Urothelium cell line (cell line): ENCODE measurements at places on chromosomes 3 and 15.

GRCh38 chr15:29864501-29864900 is 42.2 kb upstream of the TJP1 start:
- DNase-seq = no peak

DNA sequence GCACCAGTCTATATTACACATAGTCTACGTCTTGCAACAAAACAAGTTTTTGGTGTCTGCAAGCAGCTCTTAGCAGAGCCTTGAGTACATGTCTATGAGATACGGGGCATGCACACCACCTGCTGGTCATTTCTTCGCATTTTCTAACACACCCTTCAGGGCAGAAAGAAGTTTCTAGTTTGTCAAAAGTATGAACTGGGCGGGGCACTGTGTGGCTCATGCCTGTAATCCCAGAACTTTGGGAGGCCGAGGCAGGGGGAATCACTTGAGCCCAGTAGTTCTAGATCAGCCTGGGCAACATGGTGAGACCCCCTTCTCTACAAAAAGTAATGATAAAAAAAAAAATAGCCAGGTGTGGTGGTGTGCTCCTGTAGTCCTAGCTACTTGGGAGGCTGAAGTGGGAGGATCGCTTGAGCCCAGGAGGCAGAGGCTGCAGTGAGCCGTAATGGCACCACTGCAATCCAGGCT is 64.2 kb upstream of the ARL8B start:
- peak; percentile 60 for DNase-seq

GRCh38 chr3:71080517-71081083 is 502.9 kb downstream of the FOXP1 start:
- DNase-seq = no peak

DNA sequence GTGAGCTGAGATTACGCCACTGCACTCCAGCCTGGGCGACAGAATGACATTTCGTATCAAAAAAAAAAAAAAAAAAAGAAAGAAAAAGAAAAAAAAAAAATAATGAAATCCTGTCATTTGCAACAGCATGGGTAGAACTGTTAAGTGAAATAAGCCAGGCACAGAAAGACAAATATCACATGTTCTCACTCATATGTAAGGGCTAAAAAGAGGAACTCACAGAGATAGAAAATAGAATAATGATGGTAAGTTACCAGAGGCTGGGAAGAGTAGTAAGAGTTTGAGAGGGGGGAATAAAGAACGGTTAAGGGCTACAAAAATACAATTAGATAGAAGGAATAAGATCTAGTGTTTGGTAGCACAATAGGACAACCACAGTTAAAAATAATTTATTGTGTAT is 19.7 kb downstream of the DENND6A start:
- DNase-seq = no peak

DNA sequence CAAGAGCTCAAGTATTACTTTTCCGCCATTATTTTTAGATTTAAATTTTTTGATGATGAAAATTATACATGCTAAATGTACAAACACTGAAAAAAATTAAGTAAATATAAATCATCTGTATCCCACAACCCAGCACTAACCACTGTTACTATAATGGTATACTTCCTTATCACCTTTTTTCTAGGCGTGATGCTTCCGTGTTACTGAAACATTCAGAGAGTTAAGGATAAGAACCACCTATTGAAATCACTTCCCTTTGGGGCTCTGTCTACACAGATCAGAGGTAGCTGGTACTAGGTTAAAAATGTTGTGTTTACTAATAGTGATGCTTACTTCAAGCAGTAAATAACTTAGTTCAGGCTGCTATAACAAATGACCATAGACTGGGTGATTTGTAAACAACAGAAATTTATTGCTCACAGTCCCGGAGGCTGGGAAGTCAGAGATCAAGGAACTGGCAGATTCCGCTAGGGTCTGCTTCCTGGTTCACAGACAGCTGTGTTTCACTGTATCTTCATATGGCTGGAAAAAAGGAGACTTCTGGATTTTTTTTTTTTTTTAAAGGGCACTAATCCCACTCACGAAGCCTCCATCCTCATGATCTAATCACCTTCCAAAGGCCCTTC is 6.4 kb downstream of the SNX4 start:
- no peak for DNase-seq

GRCh38 chr3:157116017-157116416 is 43.9 kb downstream of the CCNL1 start:
- DNase-seq = no peak

DNA sequence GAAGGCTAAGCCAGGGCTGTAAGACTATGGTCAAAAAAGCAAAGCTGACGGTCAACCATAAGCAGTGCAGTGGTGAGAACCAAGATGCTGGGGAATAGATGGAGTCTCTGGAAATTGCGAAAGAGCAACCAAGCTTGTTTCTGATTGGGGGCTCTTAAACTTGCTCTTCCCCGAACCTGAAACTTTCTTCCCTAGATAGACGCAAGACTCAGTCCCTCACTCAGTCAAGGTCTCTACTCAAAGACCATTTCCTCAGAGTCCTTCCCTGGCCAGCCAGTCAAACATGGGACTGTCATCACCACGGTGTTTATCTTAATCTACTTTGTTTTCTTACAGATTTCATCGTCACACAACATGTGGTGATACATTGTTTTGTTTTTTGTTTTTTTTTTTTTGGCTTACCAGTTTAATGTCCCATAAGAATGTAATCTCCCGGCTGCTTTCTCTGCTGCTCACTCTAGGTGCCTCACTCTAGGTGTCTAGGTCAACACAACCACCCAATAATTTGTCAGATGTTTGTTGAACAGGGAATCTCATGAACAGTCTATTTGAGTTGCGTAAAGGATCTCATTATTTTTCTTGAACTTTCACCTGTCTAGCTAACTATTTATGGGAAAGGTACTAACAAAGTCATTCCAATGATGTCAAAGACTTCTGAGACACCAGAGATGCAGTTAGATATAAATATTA is 495.4 kb downstream of the FOXP1 start:
- DNase-seq = no peak

GRCh38 chr3:111956449-111956848 is 22.4 kb upstream of the ABHD10 start:
- DNase-seq = no peak

GRCh38 chr15:61173899-61174689 is 55.0 kb downstream of the RORA start:
- DNase-seq = no peak

- no peak for DNase-seq
These were observed 41.4 kb downstream of the PGPEP1L start for GRCh38 chr15:98966091-98966787.

DNA sequence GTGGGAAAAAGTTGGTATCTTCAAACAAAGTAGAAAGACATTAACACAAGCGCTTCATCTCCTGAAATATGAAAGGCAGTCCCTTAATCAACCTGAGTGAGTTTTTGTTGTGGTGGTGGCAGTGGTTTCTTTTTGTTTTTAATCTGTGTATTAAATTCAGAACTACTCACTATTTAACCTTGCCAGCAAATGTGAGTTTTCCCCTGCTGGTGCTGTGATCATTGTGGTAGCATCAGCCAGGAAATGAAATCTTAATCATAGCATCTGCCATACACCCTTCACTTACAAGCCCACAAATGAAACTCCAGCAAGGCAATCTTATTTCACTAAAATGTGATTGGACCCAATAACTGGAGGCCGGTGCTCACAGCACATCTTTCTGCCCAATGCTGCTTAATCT is 229.7 kb downstream of the SHOX2 start:
- no peak for DNase-seq

GRCh38 chr3:148211725-148212124 is 486.0 kb upstream of the AGTR1 start:
- DNase-seq = peak; percentile 11

DNA sequence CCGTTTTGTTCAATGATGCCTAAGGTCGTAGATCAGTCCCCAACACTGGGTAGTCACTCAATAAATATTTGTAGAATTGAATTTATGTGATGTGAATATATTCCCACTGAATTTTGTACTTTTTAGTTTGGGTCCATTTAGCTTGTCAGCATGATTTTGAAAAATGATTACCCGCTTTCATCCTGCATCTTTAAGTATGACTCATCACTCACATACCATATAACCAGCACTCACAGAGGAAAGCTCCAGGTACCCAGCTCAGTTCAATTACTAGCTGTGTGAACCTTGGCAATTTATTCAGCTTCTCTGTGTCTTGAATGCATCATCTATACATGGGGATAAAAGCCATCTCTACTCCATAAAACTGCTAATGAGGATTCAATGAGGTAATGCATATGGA is 2.2 kb upstream of the MLF1 start:
- DNase-seq = no peak

DNA sequence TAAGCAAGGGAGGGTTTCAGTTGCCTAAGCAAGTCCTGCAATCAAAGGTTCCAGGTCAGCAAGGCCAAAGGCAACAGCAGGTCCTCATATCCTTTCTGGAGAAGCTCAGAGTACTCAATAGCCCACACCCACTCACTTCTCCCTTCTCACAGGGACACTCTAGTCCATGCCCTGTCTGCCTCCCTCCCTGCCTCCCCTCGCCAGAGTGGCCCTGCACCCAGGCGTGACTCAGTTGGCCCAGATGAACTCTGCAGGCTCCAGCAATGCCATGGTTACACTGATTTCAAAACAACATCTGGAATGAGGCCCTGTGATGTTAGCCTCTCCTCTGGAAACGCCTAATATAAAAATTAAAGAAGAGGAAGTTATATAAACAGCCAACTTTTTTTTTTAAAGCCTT is 32.9 kb downstream of the IL16 start:
- no peak for DNase-seq

GRCh38 chr3:35305406-35305805 is 333.9 kb upstream of the ARPP21 start:
- no peak for DNase-seq

- peak; percentile 9 for DNase-seq
These were observed 563 bp downstream of the ARL6IP5 start for GRCh38 chr3:69085168-69085832.

DNA sequence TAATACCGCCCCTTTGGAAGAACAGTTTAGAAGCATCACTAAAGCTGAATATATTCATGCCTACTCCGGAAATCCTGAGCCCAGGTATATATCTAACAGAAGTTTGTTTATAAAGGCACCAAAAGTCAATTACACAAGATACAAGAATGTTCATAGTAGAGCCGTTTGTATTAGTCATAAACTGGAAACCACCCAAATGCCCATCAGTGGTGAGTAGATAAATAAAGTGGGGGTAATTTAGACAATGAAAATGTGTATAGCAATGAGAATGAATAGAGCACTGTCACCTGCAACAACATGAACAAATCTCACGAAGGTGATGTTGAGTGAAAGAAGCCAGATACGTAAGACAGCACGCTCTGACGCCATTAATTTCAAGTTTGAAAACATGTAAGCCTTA is 68.3 kb upstream of the GLCE start:
- peak; percentile 64 for DNase-seq

DNA sequence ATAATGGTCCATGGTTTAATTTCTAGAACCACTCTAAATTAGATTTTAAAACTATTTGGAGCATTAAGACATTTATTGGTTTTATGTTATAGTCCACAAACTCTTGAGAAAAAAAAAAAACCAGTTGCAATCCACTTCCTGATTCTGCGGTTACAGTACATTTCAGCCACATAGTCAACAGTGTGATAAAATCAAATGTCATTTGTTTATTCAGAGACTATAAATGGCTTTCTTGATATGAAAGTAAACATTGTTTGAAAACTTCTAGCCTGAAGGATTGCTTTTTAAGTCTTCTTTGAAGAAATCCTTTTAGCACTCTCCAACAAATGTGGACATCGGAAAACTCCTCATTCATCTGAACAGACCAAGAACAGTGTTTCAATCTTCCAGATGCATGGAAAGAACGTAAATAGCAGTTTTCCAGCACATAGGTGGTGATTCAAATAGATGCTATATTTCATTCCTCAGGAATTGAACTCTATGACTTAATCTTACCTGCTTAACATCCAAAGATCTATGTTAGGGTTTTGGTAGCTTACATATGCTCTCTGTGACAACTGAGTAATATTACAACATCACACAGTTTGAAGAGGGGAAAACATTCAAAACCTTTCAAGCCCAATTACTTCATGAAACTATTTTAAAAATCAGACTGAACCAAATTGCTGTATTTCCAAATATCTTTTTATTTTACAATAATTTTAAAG is 87.8 kb upstream of the UBE2E2 start:
- no peak for DNase-seq

- peak; percentile 64 for DNase-seq
These were observed 559 bp upstream of the LRRN1 start for GRCh38 chr3:3798631-3799113.

- no peak for DNase-seq
These were observed 22.7 kb downstream of the LARP6 start for GRCh38 chr15:70831094-70831911.

- DNase-seq = peak; percentile 52
These were observed 104.9 kb downstream of the TPRG1 start for GRCh38 chr3:189276444-189277219.

GRCh38 chr3:156693166-156693565 is 18.8 kb downstream of the TIPARP start:
- DNase-seq = no peak

GRCh38 chr15:51696566-51696965 is 15.3 kb downstream of the SCG3 start:
- DNase-seq = no peak

GRCh38 chr3:5218815-5219214 is 31.3 kb downstream of the EDEM1 start:
- no peak for DNase-seq

DNA sequence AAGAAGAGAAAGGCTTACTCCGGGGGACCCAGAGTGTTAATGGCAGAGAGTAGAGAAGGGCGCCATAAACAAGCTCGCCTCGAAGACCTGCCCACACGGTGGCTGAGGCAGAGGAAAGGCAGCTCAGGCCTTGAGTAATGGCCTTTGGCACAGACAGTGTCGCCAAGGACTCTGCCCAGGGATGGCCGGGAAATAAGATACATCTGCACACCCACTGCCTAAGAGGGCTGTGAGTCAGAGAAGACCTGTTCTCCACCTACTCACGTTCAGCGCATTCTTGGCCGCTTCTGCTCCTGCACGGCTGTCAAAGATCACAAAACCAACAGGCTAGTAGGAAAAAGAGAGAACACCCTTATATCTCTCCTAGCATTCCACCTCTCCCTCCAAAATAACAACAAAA is 26.2 kb downstream of the RBPMS2 start:
- no peak for DNase-seq

GRCh38 chr3:10300087-10300486 is 7.3 kb upstream of the GHRL start:
- DNase-seq = no peak

DNA sequence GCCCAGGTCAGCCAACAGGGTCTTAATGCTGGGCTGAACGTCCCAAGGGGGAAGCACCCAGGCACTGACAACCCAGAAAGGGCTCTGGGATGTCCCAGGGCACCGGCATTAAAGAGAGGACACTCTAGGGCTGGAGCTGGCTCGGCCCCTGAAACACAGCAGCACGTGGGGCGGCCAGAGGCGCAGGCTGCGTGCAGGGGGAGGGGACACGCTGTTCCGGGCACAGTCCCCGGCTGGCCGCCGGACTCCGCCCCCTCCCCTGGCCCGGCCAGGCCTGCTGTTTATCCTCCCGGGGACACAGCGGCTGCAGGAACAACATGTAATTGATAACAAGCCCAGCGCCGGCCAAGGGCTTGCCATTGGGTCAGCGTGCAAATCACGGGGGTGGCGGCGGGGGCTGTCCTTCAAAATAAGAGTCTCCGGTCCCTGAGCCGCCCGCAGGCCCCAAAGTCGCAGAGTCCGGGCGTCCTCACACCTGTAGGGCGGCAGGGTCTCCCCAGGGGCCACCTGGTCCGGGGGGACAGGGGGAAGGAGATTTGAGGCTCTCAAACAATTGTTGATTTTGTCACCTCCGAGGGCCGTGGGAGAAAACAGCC is 1.3 kb downstream of the KLF15 start:
- DNase-seq = peak; percentile 87

- DNase-seq = no peak
These were observed 179.8 kb downstream of the SNRPN start for GRCh38 chr15:25134546-25134945.
